ENCODE measurements at places on chromosomes 6 and 20.

DNA sequence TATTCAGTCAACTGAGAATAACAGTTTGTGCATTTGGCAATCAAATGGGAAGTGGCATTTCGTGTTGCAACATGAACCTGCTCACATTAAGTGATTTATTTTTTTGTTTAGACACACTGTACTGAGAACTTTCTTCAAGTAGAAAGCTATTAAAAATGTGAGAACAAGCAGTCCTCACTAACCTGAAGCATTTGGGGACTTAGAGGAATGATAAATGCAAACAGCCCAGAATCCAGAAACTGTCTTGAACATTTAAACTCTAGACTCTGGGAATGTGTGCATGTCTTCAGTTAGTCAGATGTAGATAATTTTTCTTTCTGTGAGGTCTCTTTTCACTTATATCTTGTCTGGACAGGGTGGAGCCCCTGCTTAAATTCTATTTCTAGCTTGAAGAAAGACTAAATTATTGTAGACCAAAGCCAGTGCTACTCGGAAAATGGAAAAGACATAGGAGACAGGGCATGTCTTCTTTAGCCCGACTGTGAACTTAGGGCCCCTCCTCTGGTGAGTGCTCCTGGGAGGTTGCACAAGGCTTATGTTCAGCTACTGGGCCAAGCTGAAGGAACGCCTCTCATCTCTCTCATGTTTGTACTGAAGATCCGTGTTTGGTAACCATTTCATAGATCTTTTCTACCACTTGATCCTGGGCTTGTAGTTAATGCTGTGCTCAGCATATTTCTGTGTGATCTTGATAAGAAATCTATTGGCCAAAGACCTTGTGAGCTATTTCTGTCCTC, 70.1 kb downstream of the SLX4IP start:
- DNase-seq = peak; percentile 79

GRCh38 chr6:912871-913835, 220.2 kb upstream of the EXOC2 start:
- no peak for DNase-seq

GRCh38 chr6:25973923-25974555, 11.4 kb downstream of the TRIM38 start:
- DNase-seq = no peak

DNA sequence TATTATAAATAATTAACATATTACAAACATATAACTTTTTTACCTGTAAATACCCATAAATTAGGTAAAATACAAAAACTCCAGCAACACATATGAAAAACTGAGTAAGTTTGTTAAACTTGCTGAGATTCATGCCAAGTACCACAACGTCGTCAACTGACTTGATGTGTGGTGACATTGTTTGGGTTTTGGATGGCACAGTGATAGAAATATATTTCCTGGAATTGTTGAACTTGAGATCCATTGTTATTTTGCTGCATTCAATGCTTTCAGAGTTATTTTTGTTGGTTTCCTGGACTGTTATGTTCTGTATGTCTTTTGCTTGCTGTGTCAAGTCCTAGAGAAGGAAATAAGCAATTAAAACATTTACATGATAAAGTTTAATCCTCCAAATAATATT, 5.5 kb downstream of the SLC35B3 start:
- DNase-seq = no peak

- no peak for DNase-seq
These were observed 182.6 kb downstream of the NFATC2 start for GRCh38 chr20:51359947-51360346.

- DNase-seq = peak; percentile 15
These were observed 618 bp downstream of the RTN4IP1 start for GRCh38 chr6:106628658-106629102.

GRCh38 chr6:85114581-85114935, 335.3 kb upstream of the NT5E start:
- no peak for DNase-seq

- DNase-seq = no peak
These were observed 6.8 kb downstream of the SUN5 start for GRCh38 chr20:32997431-32997830.

DNA sequence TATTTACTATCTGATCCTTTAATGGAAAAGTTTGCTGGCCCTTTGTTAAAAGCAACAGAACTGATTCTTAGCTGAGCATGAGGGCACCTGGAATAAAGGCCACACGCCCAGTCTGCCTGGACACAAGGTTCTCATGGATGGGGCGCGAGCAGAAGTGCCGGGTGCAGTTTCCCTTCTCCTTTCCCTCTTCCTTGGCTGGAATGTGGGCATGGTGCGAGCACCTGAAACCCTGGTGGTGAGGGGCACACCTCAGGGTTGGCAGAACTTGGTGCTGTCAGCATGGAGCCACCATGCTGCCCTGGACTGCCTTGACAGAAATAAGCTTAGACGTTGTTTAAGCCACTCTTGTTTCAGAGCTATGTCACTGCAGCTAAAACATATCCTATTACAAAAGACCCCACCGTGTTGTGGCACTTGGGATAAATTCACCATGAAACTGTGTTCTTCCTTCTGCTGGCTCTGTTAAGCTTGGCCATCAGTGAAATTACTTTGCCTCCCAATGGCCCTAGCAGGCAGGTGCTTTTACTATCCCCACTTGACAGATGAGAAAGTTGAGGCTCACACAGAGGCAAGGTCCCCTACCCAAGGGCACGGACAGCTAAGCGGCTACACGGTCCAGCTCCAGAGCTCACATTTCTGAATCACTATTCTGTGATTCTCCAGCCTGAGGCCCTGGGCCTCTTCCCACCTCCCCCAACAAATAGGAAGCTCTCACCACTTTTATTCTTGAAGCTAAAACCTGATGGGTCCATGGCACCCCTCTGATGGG, 115.9 kb downstream of the PREX1 start:
- DNase-seq = no peak

DNA sequence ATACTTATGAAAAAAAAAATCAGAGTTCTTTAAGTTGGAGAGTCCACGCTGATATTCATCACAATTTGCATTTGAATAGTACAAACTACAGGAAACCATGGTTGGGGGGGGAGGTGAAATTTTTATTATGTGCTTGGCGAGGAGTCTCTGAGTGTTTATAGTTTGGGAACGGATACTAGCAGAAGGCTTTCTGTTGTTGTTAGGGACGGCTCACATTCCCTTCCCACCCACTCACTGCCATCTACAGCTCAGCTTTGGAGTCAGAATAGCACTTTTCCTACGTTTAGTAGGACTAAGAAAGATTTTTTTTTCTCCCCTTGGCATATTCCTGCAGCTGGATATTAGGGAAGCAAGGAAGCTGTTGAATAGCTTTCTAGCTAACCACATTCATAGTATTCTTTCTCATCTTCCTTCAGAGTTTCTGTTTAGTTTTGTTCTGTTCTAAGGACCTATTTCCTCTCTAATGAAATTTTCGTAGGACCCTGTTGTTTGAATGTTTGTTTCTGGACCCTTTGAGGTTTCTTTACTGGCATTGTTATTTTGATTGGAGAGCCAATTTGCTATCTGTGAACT, 235.1 kb upstream of the ZNF217 start:
- DNase-seq = peak; percentile 73

DNA sequence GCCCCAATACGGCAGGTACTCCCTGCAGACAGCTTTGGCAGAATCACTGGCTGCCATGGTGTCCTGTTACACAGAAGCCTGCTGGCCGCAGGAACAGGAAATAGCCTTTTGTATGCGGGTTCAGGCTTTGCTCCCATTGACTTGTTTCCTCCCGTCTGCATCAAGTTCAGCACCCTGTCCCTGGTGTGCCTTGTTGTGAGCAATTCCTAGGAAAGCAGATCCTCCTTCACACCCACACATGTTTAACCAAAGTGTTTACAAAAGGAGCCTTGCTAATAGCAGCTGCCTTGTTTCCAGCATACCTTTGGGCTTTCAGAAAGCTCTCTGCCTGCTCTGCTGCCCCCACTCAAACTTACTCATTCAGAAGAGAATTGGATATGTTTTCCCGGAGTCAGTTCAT, 127.2 kb upstream of the SUPT3H start:
- DNase-seq = no peak

- DNase-seq = no peak
These were observed 16.9 kb downstream of the LRRC1 start for GRCh38 chr6:53811746-53812145.

DNA sequence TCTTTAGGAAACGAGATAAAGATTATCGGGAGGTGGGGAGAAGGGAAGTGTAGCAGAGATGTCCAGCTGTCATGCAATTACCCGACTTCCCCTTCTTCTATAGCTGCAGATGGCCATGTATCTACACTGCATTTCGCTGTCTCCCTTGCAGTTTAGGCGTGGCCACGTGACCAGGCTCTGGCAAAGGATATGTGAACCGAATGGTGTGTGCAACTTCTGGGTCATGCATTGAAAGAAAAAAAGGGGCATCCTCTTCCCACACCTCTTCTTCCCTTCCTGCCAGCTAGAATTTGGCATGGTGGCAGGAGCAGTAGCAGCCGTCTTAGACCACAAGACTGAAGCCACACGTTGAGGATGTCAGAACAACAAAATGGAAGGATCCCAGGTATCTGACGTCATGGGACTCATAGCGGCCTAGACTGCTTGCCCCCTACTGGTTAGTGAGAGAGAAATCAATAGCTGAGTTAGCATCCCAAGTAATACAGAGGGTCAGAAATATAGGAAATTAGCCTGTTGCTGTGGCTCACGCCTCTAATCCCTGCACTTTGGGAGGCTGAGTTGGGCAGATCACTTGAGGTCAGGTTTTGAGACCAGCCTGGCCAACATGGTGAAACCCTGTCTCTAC, 32.8 kb downstream of the TCF15 start:
- DNase-seq = peak; percentile 13

DNA sequence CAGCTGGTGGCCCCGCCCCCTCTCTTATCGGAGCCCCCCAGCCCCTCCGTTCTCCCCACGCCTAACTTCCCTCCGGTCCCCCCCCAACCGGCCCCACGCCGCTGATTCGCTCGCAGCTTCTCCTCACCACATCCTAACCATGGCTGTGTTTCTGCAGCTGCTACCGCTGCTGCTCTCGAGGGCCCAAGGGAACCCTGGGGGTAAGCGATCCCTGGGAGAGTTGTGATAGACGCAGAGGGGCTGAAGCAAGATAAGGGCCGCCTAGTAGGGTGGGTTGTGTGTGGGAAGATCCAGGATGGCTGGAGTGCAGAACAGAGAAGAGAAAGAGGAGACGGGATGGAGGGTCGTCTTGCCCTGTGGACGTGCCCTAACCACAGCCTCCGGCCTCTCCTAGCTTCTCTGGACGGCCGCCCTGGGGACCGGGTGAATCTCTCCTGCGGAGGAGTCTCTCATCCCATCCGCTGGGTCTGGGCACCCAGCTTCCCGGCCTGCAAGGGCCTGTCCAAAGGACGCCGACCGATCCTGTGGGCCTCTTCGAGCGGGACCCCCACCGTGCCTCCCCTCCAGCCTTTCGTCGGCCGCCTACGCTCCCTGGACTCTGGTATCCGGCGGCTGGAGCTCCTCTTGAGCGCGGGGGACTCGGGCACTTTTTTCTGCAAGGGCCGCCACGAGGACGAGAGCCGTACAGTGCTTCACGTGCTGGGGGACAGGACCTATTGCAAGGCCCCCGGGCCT, at the start of gene MPIG6B:
Gene MPIG6B (plus strand): TSS at position 129 of the 735 bp plus-strand sequence. CDS start 11 bp downstream, at position 140.
- DNase-seq = no peak

- DNase-seq = no peak
These were observed 67.3 kb upstream of the TENT5A start for GRCh38 chr6:81819767-81820166.

DNA sequence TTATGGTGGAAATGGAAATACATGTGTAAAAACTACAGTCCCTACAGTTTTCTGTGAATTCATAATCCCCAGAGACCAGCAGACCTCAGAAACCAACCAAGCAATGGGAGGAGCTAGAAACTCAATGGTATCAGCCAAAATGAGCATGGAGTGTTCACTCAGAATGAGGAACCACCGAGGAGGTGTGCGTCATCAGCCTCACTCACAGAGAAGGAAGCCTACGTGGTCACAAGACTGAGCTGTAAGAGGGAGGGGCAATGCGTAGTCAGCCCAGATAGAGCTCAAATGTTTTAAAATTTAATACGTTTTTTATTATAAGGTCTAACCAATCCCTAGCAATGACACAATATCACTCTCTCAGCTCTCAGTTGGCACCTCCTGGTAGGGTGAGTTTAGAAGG, 17.4 kb downstream of the MYLK4 start:
- peak; percentile 98 for DNase-seq

GRCh38 chr6:146990821-146991798, 213.1 kb upstream of the STXBP5 start:
- DNase-seq = no peak

DNA sequence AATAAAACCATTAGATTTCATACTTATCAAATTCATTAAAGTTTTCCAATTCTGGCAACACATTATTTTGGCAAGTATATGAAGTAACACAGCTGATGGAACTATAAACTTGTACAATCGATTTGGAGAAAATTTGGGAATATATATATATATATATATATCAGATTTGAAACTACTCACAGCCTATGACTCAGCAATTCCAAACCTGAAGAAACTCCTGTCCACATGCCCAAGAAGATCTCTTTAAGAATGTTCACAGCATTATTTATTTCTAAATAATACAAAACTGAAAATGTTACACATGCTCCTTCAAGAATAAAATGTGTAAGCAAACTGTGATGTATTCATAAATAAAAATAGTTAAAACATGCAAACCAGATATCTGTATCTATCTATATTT, 270.1 kb downstream of the TFAP2A start:
- DNase-seq = no peak

DNA sequence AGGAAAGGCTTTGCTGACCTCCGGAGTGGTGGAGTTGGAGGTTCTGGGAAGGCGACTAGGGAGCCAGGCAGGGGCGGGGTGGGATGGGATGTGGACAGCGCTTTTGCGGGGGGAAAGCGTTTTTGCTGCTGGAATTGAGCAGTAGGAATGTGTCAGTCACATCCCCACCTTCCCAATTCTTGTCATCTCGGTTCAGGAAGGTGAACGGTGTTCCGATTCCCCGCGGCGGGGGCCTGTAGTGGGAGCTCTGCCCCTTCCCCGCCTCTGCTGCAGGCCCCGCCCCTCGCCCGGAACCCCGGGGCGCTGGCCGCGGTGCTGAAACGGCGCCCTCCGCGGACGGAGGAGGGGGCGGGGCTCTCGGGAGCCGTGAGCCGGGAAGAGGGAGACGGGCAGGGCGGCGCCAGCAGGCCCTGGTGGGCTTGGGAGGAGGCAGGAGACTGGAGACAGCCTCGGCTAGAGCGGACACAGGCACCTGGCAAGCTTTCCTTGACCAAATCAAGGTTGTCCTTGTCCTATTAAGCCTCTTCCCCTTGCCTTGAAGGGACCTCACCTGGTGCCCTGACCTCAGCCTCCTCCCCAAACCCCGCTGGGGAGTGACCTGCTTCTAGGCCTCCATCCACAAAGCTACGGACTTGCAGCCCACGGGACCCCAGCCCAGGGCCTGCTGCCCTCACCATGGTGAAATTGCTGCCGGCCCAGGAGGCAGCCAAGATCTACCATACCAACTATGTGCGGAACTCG, at the start of gene LHFPL5:
Gene LHFPL5 (plus strand): TSS at position 357 of the 741 bp plus-strand sequence. CDS start 319 bp downstream, at position 676.
- peak; percentile 72 for DNase-seq

GRCh38 chr20:62770916-62771315, 25.4 kb upstream of the MRGBP start:
- no peak for DNase-seq

Data from suppressor macrophage (primary cell).